ENCODE measurements at places on chromosomes 2 and 18. TPM values are rescaled to one million over a fixed set of nuclear protein-coding genes. Genes with fewer than 3 reads are reported as not detected.

DNA sequence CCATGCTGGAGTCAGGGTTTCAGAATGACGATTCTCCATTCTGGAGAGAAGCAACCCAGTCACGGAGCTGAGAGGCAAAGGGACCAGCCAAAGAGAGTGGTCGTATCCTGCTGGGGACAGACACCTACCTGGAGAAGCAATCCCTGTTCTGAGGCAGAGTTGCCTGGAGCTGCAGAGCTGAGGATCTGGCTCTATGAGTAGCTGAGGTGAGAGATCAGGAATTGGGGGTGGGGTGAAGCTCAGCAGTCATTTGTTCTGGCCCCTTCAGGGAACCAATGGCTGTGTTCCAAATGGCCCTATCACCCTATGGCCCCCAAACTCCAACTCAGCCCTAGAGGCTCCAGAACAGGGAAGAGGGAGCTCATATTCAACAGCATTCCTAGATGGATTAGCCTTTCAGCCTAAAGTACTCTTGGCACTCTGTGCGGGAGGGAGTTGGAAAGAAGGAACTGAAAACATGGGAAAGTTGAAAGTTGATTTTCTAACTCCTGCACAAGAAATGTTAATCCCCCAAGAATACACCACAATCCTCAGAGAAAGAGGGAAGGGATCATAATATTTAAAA is 3.3 kb upstream of the ATRAID start:
- DNase-seq = no peak

- peak; percentile 30 for DNase-seq
Measured at GRCh38 chr2:206004004-206004693, 81.8 kb downstream of the INO80D start.

DNA sequence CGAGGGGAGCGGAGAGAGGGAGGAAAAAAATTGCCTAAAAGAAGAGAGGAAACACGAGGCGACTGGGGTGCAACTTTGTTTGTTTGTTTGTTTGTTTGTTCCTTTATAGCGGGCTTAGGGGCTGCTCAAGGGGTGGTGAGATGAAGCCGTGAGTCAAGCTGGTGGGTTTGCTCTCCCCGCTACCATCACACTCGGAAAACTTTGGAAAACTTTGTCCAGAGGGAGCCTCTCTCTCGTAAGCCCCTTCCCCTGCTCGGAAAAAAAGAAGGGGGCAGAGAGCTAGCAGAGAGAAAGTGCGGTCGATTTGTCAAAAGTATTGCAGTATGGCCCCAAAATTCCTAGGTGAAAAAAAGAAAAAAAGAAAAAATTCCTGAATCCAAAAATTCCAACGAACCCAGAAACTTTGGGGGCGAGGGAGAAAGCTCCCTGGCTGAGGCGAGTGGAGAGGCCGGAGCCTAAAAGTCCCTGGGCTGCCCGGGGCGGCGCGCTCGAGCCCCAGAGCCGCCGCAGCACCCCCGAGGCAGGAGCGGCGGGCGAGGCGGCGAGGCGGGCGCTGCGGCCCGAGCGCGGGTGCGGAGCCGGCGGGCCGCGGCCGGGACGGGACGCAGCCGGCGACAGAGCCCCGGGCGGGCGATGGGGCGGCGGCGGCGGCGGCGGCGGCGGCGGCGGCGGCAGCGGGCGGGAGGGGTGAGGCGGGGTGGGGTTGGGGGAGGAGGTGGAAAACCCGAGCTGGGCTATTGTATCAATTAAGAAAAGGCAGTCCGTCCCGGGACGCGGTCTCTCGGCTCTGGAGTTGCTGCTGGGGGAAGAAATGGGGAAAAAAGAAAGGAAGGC is 558 bp upstream of the CYP26B1 start:
- DNase-seq = peak; percentile 38

DNA sequence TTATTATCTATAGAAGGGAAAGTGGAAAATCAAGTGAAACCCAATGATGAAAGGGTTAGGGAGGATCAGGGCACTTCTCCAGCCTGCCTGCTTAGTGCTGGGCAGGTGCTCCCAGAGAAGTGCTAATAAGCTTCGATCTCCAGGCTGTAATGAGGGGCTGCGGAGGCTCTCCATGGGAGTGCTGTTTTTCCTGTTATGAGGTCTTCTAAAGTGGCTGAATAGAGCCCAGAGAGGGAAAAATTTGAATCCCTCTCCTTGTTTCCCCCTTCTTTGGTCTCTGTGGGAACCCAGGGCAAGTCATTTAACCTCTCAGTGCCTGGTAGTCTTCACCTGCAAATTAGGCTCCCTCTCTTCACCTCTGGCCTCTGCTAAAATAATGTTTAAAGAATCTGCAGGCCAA is 351.7 kb upstream of the DCC start:
- no peak for DNase-seq

- no peak for DNase-seq
Measured at GRCh38 chr2:236264256-236264655, at the start of gene ASB18. TSS of gene ASB18 (minus strand) at chr2:236264406. CDS start at chr2:236264345, 61 bp downstream.

DNA sequence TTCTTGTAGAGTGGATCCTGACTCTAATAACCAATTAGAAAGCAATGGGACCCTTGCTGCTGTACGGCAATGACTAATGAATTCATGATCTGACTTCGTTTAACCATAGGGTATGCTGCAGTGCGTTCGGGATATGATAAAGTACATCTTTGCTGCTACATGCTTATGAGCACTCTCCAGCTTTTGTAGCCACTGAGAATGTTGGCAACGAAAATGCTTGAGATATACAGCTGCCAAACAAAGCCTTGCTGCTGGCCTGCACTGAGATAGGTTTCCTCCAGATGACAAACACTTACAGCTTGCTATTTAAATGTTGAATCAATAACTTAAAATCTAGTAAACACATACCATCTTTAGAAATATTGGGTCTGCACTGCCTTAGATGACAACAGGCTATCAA is 372.4 kb upstream of the SLC8A1 start:
- no peak for DNase-seq

- DNase-seq = no peak
Measured at GRCh38 chr2:127887082-127887775, 1.5 kb upstream of the AMMECR1L start.

DNA sequence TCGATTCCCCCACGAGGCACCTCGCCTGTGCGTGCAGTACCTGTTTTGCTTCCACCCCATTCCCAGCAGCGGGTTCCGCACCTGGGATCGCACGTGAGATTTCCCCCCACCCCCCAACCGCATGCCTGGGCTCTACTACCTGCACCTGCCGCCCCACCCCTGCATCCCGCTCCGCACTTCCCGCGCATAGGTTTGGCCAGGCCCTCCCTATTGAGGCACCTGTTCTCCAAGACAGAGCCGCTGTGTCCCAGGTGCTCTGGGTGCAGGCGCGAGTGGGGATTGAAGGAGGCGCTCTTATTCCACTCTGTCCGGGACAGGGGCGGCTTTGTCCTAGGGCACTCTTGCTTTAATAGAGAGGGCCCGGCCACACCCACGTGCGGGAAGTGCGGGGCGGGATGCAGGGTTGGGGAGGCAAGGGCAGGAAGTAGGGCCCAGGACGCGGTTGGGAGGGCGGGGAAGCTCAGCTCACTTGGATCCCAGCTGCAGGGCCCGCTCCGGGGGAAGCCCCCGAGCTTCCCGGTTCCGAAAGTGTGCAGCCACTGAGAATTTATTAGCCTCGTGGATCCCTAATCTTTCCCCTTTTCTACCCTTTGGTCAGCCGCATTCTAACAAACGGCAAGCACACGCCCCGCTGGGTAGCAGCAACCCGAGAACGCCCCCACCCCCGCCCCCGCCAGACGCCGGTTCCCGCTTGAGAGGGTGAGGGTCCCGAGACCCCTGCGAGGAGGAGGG is 670 bp upstream of the MOCOS start:
- DNase-seq = peak; percentile 43

DNA sequence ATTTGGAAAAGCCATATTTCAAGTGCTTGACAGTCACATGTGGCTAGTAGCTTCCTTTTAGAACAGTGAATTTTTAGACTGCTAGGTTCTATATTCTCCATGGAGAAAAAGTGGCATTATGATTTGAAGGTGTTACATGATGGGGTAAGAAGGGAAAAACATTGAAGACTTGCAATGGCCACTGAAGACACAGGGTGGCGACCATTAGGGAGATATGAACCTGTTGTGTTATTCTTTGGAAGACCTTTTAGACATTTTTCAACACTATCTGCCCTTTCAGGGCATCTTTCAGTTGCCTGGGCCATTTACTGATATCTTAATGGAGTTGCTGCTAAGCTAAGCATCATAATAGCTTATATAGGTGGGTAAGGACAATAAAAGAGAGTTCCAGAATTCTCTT is 1387.2 kb downstream of the SUCLG1 start:
- no peak for DNase-seq

- no peak for DNase-seq
Measured at GRCh38 chr2:241936457-241937133, 67.1 kb downstream of the RTP5 start.

DNA sequence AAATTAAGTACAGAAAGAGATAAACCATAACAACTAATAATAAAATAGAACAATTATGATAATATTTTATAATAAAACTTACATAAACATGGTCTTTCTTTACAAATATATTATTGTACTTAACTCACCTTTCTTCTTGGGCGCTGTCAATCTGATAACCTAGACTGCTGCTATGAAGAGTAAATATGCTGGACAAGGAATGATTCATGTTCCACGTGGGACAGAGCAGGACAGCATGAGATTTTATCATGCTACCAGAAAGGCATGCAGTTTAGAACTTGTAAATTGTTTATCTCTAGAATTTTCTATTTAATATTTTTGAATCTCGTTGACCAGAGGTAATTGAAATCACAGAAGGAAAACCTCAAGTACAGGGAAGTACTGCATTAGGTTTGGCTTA is 210.7 kb downstream of the ANKRD30B start:
- no peak for DNase-seq

GRCh38 chr2:128166746-128167353 is 75.8 kb downstream of the UGGT1 start:
- peak; percentile 31 for DNase-seq

DNA sequence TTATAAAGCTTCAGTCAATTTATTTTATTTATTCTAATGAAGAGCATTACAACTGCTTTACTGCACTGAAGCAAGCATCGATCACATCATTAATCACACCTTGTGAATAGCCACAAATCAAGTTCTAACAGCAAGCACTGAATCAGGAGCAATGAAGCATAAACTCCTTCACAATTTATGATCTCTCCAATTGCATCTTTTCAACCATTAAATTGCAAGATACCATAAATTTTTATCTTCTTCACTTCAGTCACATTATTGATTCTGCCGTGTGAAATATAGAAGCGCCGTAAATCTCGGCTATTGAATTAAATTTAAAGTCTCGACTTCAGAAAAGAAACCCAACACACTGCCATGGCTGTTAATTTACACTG is 298.7 kb downstream of the CDCA7 start:
- DNase-seq = no peak

DNA sequence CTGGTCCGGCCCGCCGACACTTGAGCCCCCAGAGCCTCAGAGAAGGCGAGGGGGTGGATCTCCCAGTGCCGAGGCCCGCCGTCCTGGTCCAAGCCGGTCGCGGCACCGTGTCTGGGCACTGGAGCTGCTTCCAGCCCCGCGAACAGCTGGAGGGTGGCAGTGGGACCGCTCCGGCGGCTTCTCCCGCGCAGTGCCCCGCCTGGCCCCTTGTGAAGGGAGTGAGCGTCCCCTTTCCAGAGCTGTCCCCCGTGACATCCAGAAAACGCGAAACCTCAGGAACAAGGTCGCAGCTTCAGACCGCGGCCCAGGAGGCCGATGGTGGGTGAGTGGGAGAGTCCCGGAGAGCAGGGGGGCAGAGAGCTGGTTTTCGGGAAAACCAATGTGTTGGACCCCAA is 579 bp upstream of the EMX1 start:
- no peak for DNase-seq

DNA sequence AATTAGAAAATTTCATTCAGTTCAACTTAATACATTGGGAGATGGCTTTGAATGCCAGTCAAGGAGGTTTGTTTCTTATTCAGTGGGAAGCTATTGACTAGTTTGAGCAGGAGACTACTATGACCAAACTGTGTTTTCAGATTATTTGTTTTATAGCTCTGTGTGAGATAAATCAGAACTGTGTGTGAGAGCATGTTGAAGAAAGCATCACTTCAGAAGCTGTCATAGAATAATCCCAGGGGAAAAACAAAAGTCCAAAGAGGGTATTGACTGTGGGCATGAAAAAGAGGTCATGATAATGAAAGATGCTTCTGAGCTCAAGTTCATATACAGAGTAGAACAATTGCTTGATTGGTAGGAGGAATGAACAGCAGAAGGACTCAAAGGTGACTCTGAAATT is 160.6 kb downstream of the MAP2 start:
- no peak for DNase-seq

DNA sequence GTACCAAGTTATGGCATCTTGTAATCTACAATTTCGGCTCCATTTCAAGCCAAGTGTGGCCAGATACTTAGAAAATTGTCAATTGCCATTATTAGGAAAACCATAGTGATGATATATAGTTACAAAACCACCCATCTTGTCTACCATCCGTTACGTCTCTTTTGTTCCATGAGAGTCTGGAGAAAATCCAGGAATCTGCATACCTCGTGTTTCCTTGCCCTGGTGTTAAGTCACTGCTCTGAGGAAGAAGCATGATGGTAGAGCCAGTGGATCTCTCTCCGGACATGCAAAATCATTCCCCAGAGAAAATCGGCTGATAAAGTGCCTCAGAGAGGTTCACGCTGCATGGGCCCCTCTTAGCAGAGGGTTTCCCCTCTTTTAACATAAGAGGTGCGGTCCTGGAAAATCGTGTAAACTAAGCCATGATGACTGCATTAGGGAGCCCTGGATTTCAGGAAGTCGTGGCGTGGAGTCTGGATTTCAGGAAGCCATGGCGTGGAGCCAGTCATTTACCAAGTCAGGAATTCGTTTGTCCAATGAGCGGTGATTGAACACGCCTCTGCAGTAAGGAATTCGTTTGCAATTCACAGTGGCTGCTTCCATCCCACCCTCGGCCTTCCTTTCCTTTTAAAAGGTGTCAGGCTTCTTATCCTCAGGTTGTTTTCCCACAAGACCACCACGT is 158.5 kb upstream of the TPO start:
- DNase-seq = no peak

DNA sequence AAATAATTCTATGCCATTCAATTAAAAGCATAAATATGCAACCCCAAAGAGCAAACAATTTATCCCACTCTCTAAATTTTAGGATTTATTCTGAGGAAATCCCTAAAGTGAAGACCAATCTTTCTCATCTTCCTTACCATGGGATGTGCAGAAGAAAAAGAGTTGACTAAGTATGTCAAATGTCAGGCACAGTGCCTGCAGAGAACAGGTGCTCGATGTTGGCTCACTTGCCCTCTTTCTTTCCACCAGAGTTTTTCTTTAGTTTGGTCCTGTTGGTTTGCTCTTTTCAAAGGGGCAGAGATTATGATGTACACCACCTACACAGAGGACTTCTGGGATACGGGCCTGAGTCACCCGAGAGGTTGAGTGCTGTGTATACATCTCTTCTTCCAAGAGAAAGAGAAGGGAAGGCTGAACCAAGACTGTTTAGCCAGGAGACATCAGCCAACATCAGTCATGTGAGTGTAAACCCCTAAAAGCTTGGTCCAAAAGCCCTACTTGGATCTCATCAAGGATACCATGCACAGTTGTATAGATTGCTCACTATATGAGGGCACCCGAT is 51.7 kb downstream of the SUMO1 start:
- DNase-seq = no peak

Gene ZBTB14
- 9.7 TPM for polyA plus RNA-seq

Gene PPP4R3B
- polyA plus RNA-seq = 30.1 TPM

Gene ANKRD30BL
- polyA plus RNA-seq = not detected

Gene TMEM169
- 0.91 TPM for polyA plus RNA-seq

Gene RGPD4
- 0.02 TPM for polyA plus RNA-seq

Gene TRIM43
- not detected for polyA plus RNA-seq

Gene IL37
- not detected for polyA plus RNA-seq

Gene KCNG3
- not detected for polyA plus RNA-seq

Gene AQP4
- 4.9 TPM for polyA plus RNA-seq

Gene DNAJC5G
- polyA plus RNA-seq = not detected

Gene RAB27B
- 4.5 TPM for polyA plus RNA-seq
